ENCODE measurements at places on chromosomes 5 and 9. TPM values are rescaled to one million over a fixed set of nuclear protein-coding genes. Genes with fewer than 3 reads are reported as not detected.

The CKMT2 gene
- total RNA-seq: not detected

The CD274 gene
- 12.2 TPM for total RNA-seq

The FRRS1L gene
- total RNA-seq: not detected

The QSOX2 gene
- 21.5 TPM for total RNA-seq

The SPATA31E1 gene
- total RNA-seq: not detected

The COL15A1 gene
- total RNA-seq: 0.07 TPM

The ABCA1 gene
- total RNA-seq: 0.38 TPM

The MAMDC2 gene
- total RNA-seq: not detected

The CXCL14 gene
- not detected for total RNA-seq

The SLC27A6 gene
- not detected for total RNA-seq

The PRLR gene
- total RNA-seq: not detected

The SPEF2 gene
- 9.9 TPM for total RNA-seq

The HCN1 gene
- not detected for total RNA-seq

The OTP gene
- not detected for total RNA-seq

The GALNT12 gene
- 12.8 TPM for total RNA-seq

The C1QTNF2 gene
- not detected for total RNA-seq

The FRMD3 gene
- 1.1 TPM for total RNA-seq

The CDC20B gene
- total RNA-seq: not detected

The ARRDC3 gene
- 35.4 TPM for total RNA-seq

The TMED9 gene
- total RNA-seq: 118 TPM

The QRFP gene
- total RNA-seq: not detected

The PCDHB5 gene
- not detected for total RNA-seq

The ISOC1 gene
- total RNA-seq: 24.1 TPM

The BRD3OS gene
- 8.2 TPM for total RNA-seq

The MARCHF11 gene
- total RNA-seq: not detected

The STPG3 gene
- not detected for total RNA-seq
